ENCODE measurements at places on chromosomes 7 and 10.

DNA sequence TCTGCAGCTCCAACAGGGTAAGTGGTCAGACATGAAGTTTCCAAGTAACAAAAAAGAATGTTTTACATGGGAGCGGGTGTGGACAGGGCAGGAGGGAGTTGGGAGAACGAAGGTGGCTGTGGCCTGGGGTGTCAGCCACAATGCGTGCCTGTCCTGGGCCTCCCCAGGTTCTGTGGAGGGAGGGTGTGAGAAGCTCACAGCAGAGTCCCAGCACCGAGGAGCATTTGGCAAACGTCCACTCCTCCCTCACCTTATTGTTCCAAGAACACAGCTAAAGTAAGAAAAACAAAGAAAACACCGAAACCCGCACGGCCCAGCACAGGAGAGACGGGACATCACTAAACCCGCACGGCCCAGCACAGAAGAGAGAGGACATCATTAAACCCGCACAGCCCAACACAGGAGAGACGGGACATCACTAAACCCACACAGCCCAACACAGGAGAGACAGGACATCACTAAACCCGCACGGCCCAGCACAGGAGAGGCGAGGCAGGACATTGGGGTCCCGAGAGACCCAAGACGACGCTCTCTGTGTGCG is 226.4 kb downstream of the MAD1L1 start:
- no peak for DNase-seq

GRCh38 chr10:74207691-74208480 is 56.9 kb downstream of the ADK start:
- no peak for DNase-seq

GRCh38 chr7:50317221-50317678 is 12.7 kb downstream of the IKZF1 start:
- no peak for DNase-seq

GRCh38 chr7:130939321-130940095 is 205.5 kb upstream of the KLF14 start:
- DNase-seq, result no peak

DNA sequence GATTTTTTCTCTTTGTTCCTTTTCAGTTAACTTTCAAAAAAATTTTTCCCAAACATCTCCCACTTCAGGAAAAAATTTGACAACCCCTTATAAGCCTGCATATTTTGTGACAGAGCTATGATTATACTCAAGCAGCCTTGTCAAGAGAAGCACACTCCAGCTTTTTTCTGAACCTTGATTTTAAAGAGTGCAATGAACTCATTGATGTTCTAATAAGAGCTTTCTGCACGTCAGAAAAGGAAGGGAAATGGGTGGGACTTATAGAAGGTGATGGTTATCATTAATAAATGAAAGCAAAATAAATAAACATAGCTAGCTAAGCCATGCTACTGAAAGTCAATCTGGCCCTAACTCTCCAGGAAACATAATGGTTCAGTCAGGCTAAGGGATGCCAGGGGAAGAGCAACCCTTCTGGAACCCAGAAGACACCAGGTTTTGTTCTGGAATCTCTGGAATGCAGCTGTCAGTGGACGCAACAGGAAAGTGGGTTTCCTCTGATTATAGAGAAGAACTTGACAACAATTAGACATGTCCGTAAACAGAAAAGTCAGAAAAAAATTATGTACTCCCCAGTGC is 76.1 kb downstream of the NHLRC2 start:
- DNase-seq, result no peak

DNA sequence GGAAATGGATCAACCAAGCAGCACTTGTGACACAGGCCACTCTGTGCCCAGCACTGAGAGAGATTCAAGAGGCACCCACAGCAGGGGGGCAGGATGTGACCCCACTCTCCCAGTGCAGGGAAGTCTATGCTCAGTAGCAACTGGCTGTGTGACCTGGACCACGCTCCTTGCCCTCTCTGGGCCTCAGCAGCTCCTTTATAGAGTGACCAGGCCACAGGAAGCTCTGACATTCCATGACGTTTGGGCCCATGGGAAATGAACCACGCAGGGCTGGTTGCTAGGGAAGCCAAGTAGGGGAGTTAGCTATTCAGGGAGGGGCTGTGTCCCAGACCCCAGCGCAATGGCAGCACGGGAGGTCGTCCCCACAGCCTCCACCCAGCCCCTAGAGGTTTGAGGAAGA is 232.6 kb downstream of the USP6NL start:
- no peak for DNase-seq

DNA sequence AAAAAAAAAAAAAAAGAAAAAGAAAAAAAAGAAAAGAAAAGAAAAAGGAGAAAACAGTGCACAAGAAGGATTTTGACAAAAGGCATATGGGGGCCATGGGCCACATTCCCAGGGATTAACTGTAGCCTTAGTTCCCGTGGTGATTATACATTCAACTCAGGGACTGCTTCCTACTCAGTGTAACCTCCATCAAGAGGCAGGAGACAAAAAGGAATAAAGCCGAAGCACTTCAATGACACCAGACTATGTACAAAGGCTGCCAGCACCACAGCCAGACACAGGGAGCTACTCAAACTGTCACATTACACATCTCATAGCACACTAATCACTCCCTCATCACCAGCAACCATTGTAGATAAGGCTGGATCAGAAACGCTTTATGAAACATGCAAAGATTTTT is 5.1 kb upstream of the PMPCB start:
- DNase-seq, result no peak
